ENCODE measurements at places on chromosomes 7 and 10.

DNA sequence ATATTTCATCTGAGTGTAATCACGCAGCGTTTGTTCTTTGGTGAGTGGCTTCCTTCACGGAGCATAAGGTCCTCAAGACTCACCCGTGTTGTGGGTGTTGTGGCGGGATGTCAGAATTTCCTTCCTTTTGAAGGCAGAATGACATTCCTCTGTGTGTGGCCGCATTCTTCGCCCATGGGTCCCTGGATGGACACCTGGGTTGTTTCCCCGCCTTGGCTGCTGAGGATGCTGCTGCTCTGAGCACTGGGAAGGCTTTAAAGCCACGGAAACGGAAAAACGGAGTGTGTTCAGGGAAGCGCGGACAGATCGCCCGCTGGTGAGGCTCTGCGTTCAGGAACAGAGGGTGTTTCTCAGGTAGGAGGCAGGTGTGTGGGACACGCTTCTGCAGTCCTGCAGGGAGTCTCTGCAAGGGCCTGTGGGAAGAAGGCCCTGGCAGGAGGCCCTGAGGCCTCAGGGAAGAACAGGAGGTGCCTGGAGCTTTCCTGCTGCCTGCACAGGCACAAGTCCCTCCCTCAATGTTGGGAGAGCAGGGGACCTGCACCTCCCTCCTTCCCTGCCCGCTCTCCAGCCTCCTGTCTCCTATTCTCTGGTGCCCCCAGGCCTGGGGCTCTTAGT is 35.7 kb upstream of the SHH start:
- no peak for DNase-seq

DNA sequence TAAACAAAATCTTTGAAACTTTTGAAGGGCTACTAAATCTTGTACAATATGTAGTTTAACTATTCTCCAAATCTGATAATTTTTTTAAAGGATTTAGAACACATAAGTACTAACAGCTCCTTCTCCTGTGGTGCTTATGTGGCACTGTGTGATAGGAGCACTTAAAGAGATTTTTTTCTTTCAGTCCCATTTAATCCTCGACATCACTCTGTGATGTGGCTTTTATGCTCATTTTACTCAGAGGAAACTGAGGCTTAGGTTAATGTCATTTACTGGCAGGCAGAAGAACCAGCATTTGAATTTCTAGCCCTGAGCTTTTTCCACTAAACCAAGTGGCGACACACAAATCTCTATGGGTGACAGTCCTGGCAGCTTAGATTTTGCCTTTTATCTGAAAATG is 92.4 kb downstream of the SAMD9 start:
- DNase-seq = no peak

DNA sequence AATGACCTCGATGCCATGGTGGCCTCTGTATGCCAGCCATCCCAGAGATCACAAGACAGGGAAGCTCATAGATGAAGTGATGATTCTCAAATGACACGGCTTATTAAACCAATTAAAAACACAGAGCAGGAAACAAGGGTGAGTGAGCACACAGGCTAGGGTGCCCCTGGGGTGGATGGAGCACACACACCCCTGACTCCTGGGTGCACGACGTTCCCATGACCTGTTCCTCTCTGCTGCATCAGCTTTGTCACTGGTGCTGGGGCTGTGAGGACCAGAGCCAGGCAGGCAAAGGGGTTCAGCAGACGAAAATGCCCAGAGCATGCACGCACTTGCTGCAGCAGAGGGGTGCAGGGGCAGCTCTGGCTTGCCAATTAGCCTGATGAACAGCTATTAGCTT is 86.5 kb upstream of the LRRC4 start:
- no peak for DNase-seq

GRCh38 chr10:13613519-13613918 is 26.8 kb downstream of the PRPF18 start:
- no peak for DNase-seq

- DNase-seq = no peak
Observed at GRCh38 chr7:46003896-46004875, 83.1 kb upstream of the IGFBP3 start.

GRCh38 chr7:46281071-46281470 is 360.0 kb upstream of the IGFBP3 start:
- no peak for DNase-seq

- DNase-seq = no peak
Observed at GRCh38 chr7:271266-272107, 18.5 kb upstream of the FOXL3 start.

DNA sequence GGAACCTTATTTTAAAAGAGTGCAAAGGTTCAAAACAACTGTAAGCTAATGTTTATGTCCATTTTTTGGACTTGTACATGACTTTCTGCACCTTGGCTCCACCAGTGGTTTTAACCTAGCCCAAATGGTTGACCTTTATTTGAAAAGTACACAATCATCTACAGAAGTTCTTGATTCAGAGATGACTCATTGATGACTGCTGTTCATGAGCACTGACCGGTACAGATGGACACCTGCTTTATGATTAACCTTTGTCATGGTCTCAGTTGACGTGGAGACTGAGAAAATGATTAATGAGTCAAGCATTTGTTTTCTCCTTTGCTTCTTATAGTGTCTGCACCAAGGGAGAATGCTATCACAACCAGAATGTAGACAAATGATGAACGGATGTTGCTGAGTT is 55.7 kb upstream of the PTER start:
- DNase-seq = no peak
